ENCODE measurements at places on chromosomes 4 and X.

GRCh38 chr4:145734031-145734430 is 54.1 kb downstream of the C4orf51 start:
- DNase-seq, result no peak

DNA sequence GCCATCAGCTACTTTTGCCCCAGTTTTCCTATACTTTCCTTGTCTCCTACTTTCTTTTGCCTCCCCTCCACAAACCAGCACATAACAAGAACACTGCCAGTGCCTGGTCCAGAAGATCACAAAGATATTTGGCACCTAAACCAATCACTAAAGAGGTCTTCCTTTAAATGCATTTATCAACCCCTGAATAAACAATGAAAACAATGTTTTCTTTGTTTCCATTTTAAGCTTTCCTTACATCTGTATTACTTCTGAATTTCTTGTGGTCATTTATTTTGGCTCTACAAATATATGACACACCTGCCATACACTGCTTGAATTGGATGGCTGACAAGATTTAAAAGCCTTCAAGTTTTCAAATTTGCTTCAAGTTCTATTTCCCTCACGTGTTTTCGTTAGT is 43.9 kb downstream of the MBNL3 start:
- no peak for DNase-seq

DNA sequence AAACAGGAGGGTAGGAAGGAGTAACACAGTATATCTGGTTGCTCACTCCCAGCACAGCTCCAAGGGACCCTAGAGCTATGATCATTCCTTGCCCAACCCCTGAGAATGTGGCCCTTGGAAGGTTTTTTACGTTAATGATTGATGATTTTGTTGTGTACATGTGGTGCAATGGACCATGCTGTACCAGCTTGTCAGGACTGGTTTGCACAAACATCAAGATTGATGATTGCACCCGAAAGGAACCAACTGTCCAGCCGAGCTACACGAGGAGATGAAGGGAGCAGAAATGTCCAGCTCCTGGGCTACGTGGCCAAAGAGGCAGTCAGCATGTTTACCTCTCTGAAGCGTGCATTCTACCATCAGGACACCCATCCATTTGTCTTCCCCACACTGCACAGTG is 83.2 kb upstream of the USP9X start:
- DNase-seq, result peak; percentile 2

DNA sequence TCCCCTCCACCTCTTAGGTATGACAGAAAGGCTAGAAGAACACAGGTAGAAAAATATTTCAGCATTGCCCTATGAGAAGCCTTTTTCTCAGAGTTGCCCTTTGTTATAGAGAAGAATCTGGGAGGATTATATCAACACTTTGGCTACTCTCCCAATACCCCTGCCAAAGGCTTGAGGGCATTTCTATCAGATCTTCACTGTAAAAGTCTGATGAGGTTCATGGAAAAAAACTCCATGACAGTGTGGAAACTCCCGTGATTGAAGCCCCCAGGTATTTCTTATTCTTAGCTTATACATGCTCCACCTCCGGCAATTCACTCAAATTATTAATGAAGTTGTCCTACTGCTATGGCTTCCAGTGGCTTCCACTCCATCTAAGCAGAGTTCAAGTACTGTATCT is 753.6 kb downstream of the CENPC start:
- DNase-seq, result no peak

DNA sequence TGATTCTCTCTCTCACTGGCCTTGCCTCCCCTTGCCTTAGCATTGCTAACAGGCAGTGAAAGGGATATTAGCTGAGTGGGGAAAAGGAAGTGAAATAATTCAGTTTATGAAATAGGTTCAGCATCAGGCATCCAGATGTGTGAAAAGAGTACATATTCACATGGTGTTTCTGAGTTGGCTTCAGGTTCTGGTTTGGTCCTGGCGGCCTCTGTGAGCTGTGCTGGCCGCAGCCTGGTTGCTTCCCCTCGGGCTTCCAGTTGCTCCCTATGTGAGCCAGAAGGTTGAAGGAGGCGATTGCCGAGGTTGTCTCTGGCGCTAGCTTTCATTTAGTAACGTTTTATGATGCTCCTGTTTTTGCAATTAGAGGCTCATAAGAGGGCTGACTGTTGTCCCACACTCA is 99.1 kb upstream of the TLR2 start:
- DNase-seq, result no peak

GRCh38 chrX:101659601-101660063 is at the start of gene ARMCX2:
TSS of gene ARMCX2 (minus strand) at chrX:101659850. CDS start at chrX:101657588, 2,262 bp downstream.
- peak; percentile 39 for DNase-seq

- peak; percentile 65 for DNase-seq
Observed at GRCh38 chr4:184745831-184746795, 12.2 kb upstream of the CENPU start.

- DNase-seq, result no peak
Observed at GRCh38 chrX:50920132-50920531, 9.6 kb downstream of the BMP15 start.

- peak; percentile 90 for DNase-seq
Observed at GRCh38 chr4:40749717-40750460, at the start of gene NSUN7. TSS of gene NSUN7 (plus strand) at chr4:40749955. CDS start at chr4:40750694, 739 bp downstream.

GRCh38 chr4:159829184-159829583 is 726.3 kb downstream of the RAPGEF2 start:
- DNase-seq, result no peak

- no peak for DNase-seq
Observed at GRCh38 chr4:123096038-123096437, 173.6 kb upstream of the NUDT6 start.

GRCh38 chrX:17854531-17854930 is 6.6 kb downstream of the RAI2 start:
- no peak for DNase-seq

GRCh38 chr4:26099967-26100366 is 185.9 kb downstream of the SMIM20 start:
- no peak for DNase-seq

DNA sequence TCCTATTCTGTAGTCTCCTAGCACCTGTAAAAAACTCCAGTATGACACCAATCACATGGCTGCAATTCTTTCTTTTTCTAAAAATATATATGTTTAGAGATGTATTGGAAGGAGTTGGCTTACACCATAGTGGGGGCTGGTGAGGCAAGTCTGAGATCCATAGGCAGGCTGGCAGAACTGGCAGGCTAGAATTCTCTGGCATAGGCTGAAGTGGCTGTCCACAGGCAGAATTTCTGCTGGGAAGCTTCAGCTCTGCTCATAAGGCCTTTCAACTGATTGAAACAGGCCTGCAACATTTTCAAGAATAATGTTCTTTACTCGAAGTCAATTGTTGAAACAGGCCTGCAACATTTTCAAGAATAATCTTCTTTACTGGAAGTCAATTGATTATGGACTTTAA is 37.0 kb downstream of the FGF2 start:
- no peak for DNase-seq

GRCh38 chr4:163072222-163072621 is 94.5 kb downstream of the NAF1 start:
- no peak for DNase-seq

DNA sequence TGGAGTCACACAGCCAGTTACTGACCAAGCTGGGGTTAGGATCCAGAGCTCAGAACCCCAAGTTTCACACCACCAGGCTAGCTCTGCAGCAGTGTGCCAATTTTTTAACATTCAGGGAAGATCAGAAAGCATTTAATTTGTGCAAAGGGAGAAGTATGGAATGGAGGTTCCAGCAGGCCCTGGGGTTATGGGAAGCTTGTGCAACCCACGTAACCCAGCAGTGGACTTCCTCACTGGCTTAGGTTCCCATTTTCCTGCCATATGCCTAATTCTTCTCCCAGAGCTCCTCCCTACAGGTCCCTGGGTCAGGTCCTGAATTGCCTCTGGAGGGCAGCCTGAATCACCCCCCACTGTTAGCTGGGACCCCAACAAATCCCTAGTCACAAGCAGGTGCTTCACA is 14.0 kb downstream of the APLN start:
- DNase-seq, result no peak

DNA sequence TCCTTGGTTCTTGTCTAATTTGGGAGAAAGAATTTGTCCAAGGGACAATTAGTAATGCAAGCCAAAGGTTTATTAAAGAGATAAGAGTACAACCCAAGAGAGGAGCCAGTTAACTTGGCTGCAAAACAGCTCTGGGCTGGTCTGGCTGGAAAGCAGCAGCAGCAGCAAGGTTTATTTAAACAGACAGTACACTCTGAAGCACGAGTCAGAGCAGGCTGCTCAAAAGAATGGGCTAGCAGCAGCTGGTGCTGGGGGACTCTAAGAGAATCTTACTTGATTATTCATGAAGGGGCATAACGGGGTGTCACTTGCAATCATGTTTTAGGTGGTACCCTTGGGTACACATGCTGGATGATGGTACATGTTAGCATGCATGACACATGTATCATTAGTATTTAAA is 17.1 kb upstream of the CT47C1 start:
- DNase-seq, result no peak

DNA sequence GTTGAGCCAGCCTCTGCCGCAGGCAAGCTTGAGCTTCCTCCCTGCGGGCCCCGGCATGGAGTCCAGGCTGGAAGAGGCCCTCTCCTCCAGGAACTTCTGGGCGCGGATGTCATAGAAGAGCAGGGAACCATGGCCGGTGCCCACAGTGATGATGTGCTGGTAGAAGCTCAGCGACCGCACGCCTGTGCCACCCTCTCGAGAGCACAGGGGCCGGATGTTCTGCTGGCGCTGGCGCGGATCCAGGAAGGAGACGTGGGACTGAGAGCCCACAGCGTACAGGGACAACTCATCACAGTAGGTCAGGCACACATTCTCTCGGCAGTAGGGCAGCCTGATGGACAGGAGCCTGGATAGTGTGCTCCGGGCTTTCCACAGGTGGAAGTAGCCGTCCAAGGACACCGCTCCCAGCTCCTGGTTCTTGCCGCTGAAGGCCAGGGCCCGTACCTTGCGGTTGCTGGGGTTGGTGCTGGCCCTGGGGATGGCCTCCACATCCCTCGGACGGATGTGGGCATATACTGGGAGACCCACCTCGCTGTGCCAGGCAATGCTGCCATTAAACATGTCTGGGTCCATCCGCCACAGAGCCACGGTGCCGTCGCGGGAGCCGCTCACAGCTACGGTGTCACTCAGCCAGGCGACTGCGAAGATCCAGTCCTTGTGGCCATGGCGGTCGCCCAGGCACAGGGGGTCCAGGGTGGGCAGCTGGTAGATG is 1.2 kb downstream of the DCAF12L2 start:
- no peak for DNase-seq

GRCh38 chr4:650951-651883 is 22.9 kb downstream of the ATP5ME start:
- no peak for DNase-seq

DNA sequence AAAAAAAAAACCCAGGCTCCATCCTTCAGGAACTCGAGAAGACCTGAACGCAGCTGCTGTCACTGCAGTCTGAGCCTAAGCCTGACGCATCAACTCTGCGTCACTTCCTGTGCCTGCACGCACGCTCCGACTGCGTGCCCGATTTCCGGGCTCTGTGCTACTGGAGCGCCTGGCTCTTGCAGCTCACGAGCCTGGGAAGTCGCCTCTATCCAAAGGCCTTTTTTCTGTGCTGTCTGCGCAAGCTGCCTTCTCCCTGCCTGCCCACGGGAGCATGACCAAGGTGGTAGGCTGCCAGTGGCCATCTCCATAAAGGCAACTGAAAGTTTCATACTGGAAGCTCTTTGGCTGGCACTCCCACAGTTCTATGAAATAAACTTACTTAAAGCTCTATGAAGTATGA is 9.9 kb upstream of the GASK1B start:
- no peak for DNase-seq

DNA sequence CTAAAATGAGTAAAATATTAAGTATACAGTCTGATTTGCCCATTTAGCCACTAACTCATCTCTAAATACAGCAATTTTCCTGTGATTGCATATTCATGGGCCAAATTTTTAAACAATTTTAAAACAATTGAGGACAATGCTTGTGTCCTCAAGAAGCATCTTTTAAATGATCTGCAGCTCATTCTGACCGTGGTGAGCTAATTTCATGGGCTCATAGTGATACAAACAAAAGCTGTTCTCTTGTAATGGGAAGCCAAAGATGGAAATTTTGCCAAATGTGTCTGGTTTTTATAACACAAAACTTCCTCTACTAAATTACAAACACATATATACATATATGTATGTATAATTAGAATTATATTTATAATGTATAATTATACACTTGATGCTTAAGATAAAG is 39.7 kb downstream of the HMGB2 start:
- no peak for DNase-seq

GRCh38 chr4:95204267-95204844 is 344.4 kb downstream of the UNC5C start:
- DNase-seq, result no peak

Data from pancreas (tissue), 10 donors.